Fibroblast of the aortic adventitia (primary cell): ENCODE measurements at places on chromosomes 3 and 15.
A peak's percentile ranks its signal among the peaks of the same experiment; 100 is the strongest.

DNA sequence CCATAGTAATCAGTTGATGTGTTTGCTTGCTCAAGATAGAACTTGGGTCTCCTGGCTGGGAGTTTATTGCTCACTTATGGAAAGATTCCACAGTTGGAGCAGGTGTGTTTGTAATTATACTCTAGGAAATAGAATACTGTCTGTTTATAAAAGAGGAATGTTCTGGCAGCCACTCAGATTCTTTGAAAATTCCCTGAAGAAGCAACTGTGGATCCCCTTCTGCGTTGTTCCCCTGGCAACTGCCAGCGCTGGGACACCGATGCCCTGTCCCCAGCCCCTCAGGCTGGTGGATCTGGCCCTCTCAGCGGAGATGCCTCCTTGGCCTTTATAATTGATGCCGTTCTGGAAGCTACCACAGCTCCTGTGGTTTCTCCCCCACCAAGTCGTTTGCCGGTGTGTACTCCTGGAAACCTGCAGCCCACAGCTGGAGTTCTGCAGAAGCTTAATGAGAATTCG, 225.9 kb downstream of the ITPR1 start:
- no peak for DNase-seq

DNA sequence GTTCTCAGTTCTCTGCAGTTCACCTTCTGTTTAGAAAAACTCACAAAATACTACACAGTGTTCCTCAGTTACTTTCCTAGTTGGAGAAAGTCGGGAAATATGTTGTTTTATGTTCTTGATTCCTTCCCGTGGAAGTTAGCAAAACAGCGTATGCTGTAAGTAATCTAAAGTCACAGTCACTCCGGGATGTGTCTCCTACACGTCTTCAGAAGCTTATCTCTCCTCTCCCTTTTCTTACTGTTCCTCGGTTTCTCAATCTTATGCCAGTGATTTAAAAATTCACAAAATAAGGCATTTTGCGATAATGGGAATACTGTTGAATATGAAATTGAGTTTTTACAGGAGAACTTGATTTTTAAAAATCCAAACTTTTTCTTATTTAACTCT, 1.7 kb downstream of the HEG1 start:
- DNase-seq: peak; percentile 52

DNA sequence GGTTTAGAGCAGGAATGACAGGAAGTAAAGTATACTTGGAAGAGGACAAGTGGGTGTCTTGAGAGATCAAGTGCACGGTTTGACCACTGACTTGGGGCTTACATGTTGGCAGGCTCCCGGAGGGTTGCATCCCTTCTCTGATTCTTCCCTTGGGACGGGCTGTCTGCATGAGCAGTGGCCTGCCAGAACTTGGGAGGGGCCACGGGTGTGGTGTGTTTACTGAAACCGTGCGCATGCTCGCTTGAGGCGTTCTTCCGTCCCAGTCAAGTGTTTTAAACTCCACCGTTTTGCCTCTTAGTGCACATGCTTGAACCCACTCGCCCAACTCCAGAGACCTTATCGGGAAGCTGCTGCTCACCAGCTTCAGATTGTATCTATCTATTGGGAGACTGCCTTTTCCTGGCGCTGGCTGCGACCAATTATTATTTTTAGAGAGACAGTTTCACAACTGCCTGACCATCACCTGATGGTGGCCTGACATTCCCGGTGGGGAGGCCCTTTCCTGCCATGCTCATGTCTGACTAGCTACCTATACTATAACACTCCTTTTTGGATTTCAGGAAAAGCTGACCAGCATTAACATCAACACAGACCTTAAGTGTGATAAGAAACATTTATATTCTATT, 14.9 kb upstream of the C3orf22 start:
- DNase-seq: no peak

DNA sequence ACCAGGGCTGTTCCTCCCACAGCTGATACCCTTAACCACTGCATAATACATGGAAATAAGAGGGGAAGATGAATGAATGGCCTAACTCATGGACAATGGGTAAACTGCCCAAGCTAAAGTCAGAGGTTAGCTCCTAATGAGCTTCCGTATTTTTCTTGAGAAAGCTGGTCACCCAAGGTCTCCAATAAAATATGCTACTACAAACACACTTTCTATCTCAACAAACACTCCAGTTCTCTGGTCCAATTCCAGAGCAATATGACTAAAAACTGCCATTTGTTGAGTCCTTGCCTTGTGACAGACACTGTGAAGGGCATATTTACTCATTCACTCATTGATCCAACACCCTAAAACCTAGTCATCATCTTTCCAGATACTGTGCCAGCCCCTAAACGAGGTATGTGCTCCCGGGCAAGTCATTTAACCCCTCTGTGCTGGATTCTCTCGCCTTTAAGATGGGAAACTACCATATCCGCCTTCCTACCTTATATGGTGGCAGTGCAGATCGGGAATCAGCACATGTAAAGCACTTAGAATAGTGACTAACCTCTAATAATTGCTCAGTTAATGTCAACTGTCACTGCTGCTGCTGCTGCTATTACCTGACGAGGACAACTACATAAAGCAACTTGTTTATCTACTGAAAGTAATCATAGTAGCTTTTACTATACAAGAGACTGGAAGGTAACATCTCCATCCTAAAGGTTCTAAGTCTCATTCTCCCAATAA, 89.1 kb downstream of the XXYLT1 start:
- no peak for DNase-seq

GRCh38 chr15:88792342-88793282, 10.6 kb upstream of the ACAN start:
- DNase-seq: no peak

DNA sequence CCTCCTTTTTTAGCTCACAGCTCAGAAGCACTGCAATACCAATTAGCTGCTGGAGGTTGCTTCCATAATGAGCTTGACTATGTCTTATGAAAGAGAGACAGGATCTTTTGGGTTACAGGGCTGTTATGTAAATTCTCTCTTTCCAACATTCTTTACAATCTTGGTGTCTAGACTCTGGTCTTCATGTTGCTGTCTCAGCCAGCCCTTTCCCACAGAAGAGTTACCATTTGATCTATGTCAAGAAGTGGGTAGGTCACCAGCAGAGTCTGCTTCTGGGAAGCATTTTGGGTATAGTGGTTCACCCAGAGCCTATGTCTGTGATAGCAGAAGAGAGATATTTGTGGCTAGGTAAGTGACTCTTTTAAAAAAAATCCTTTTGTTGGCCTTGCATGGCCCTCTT, 234.5 kb downstream of the SATB1 start:
- no peak for DNase-seq

DNA sequence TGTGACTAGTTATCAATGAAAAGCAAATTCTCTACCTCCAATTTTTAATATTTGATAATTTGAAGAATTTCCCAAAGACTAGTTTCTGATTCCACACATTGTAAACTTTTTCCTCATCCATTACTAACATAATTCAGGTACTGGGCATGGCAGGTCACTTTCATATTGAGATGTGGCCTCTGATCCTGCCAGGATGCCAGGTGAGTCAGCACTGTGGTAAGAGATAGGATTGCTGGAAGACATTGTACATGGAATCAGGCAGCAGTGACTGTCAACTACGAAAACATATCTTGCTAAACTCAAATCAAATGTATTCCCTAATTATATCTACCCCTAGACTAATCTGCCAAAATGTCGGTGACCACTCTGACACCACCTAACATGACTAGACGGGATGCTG, 33.2 kb upstream of the POU1F1 start:
- DNase-seq: no peak

GRCh38 chr15:74825866-74826265, 561 bp upstream of the CPLX3 start:
- DNase-seq: no peak

DNA sequence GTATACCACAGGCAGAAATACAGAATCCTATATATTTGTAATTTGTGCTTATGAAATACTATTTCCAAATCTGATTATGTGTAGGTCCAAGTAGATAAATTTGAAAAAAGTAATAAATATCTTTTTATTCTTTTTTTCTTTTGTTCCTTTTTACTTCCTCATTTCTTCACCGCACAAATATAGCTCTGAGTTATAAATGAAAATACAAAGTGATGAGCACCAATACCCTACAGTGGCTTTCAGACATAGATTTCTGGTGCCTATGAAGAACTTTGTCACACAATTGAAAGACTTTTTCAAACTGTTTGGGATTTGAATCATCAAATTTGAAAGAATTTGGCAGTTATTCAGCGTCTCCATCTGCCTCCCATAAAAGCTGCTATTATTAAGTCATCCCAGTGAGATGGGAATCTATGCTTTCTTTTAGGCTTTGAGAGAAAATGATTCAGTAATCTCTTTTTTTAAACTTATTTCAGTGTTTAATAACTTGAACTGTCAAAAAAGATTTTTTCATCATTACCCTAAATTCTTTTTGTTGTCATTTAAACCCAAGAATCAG, 363.6 kb upstream of the GOLIM4 start:
- no peak for DNase-seq
